ENCODE measurements at places on chromosomes 4 and X.
A peak's percentile ranks its signal among the peaks of the same experiment; 100 is the strongest.

DNA sequence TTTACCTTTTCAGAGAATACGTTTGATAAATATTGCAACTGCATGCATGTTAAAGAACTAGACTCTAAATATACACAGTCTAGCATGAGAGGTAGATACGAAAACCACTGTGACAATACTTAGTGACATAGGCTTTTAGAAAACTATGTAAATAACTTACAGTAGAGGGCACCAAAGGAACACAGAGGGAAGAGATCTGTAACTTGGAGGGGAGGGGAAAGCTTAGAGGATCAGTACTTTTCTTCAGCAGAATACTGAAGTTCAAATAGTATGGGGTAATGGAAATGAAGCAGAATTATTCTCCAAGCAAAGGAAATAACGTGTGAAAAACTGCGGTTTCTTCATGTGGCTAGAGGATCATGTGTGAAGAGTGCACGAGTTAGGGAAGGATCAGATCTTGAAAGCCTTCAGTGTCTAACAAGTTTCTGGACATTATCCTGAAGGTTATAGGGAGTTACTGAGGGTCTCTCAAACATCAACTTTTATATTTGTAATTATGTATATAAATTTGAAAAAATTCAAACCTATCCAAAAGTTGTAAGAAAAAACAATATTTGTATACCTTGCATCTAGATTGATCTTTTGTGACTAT, 264.3 kb downstream of the NPFFR2 start:
- peak; percentile 10 for DNase-seq

GRCh38 chr4:162154862-162155540, 8.8 kb downstream of the FSTL5 start:
- DNase-seq = no peak

- no peak for DNase-seq
Measured at GRCh38 chr4:76894537-76895255, 3.2 kb downstream of the SOWAHB start.

GRCh38 chr4:150888217-150888616, 126.9 kb downstream of the LRBA start:
- no peak for DNase-seq

- no peak for DNase-seq
Measured at GRCh38 chr4:53592686-53593501, 1.6 kb upstream of the LNX1 start.

GRCh38 chrX:131955099-131955777, 67.9 kb upstream of the STK26 start:
- no peak for DNase-seq

GRCh38 chr4:67575232-67576058, 16.9 kb downstream of the STAP1 start:
- DNase-seq = no peak

DNA sequence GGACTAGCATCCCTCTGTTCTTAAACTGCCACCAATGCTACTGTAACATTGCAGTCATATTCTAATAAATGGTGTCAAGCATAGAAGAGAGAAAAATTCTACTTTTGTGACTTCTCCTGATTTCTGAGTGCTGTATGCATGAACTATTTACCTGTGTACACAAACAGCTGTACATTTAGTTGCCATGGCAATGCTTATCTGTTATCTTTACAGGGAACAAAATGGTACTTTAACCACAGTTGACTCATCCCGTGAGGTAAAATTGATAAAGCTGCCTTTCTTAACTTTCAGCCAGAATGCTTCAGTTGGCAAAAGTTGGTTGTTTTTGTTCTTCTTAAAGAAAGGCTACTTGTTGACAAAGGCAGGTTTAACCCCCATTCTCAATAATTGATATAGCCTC, 587.5 kb upstream of the MAGEB2 start:
- DNase-seq = no peak

GRCh38 chrX:37424000-37424429, 74.9 kb downstream of the PRRG1 start:
- DNase-seq = no peak

DNA sequence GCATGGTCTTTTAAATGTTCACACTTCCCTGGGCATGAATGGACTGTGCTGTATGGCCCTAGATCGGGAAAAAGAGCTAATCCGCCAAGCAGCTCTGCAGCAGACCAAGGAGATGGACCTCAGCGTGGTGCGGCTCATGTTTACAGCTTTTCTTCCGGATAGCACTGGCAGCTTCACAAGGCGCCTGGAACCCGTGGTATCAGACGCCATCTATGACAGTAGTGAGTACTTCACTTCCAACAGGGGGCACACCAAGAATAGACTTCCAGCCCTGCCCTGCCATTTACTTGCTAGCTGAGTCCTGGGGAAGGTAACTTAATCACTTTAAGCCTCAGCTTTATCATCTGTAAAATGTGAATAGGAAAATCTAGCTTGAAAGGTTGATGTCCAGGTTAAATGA, 77.7 kb downstream of the NFKB1 start:
- no peak for DNase-seq

DNA sequence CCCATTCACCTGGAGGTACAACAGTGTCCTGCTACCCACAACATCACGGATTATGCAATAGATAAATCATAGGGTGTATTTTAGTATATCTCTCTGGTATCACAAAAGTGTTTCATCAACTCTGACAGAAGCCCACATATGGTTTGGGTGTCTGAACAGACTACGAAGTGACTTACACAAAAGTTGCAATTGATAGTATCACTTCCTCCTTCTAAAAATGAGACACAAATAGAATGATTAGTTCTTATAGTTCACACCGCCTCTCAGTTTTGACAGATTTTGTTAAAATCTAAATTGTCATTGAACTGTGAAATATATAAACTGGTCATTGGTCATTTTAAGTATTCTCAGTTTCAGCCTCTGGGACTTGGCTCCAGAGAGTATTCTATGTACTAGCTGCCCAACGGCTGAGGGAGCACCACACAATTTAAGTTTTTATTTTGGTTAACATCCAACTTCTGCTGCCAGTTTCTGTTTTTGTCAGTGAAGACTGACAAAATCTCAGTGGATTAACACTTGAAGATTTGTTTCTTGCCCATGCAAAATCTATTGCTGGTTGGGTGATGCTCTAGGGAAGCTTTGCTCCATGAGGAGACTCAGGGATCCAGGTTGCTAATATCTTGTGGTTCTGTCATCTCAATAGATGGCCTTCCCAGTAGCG, 113.8 kb upstream of the PUDP start:
- DNase-seq = no peak

DNA sequence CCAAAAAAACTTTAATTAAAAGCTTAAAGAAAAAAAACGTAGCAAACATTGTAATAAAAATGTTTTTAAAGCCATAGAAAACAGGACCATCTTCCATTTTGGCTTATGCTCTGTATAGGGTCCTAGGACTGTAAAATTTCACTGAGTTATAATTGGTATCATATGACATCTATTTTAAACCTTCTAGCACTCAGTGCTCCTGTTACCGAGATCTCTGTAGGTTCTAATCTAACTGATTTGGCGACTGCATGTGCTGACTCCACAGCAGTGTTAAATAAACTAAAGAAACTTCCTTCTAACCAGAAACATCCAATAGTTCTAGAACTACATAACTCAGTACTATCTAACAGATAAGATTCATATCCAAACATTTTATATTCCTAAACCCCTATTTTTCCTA, at the start of gene ASB11:
Gene ASB11 (minus strand): TSS at position 132 of the 400 bp plus-strand sequence. CDS start 35 bp downstream, at position 97.
- no peak for DNase-seq

DNA sequence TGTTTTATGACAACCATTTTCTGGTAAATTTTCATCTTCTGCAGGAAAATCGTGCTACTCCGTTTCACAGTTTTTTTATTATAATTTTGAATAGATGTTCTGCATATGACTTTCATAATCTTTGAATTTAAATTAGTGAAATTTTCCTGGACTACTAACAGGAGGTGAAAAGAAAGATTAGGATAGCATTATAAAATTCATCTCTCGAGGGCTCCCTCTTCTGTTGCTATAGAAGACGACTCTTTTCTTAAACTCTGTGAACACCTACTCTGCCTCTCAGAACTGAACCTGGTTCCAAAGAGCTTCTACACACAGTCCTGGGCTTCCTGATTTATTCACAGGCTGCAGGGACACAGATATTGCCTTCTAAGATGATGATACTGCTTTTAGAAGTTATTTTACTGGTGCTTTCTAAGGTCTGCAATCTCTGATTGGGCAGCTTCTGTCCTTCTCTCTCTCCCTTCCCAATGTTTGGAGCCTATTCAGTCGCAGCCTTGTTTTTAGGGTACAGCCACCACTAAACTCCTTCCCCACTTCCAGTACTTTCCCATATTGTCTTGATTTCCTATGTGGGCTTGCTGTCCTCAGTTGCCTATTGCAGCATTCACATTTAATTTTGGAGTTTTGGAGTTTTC, 10.1 kb upstream of the SAP30 start:
- no peak for DNase-seq

- DNase-seq = peak; percentile 0
Measured at GRCh38 chrX:78455901-78456300, 128.5 kb upstream of the CYSLTR1 start.

GRCh38 chrX:115192244-115192700, 3.1 kb downstream of the RBMXL3 start:
- DNase-seq = no peak

DNA sequence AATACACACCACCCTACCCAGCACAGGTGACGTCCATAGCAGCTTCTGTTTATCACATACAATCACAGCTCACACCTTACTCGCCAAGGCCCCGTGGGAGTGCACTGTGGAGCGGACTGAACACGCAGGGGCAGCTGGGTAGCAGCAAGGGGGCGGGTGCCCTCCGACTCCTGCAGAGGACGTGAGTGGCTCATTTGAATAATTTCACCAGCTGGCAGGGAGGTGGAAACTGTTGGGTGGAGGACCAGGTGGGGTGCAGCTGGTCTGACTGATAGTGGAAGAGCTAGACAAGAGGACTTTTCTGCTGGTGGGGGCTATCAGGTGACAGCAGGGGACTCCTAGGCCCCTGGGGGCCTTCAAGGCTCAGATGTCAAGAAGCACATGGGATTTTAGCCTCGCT, 16.3 kb downstream of the MAN2B2 start:
- no peak for DNase-seq

GRCh38 chrX:23515028-23515427, 152.3 kb upstream of the PRDX4 start:
- no peak for DNase-seq

- DNase-seq = no peak
Measured at GRCh38 chrX:63475200-63475599, 124.1 kb upstream of the SPIN4 start.

DNA sequence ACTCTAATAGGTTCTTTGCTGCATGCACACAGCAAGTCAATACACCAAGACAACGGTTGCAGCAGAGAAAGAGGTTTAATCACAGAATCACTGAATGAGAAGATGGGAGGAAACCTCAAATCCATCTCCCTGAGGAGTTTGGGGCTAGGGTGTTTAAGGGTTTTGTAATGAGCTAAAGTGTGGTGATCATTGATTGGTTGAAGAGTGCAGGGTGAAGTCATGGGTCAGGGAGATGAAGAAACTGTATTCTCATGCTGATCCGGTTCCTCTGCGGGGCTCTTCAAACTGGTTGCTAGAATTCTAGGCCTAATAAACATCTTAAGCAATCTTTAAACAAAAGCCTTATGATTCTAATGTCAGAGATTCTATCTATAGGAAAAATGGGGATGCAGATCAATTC, 432.5 kb upstream of the FAM47C start:
- no peak for DNase-seq

GRCh38 chr4:155573126-155573525, 93.5 kb upstream of the GUCY1A1 start:
- DNase-seq = no peak

DNA sequence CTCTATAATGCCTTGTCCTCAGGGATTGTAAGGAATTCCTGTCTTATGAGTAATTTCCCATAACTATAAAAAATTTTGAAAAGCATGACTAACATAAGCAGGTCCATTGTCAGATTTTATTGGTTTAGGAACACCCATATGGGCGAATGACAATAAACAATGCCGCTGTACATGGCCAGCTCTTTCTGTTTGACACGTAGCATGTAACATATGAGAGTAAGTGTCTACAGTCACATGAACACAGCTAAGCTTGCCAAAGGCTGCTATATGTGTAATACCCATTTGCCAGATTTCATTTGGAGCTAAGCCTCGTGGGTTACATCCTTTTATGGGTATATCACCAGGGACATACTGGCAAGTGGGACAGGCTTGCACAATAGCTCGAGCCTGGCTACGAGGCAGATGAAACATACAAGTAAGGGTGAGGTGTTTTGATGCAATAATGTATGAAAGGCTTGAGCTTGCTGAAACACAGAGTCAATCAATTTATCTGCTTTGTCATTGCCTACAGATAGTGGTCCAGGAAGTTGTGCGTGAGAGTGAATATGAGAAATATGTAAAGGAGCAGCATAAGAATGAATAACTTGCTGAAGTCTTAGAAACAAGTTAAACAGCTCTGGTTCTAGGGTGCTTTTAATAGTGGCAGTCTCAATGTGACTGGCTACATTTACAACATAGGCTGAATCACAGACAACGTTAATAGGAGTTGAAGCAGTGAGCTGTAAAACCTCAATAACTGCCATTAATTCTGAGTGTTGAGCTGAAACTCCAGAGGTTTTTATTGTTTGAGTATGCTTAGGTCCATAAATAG, 67.4 kb upstream of the UGT2B10 start:
- DNase-seq = no peak

DNA sequence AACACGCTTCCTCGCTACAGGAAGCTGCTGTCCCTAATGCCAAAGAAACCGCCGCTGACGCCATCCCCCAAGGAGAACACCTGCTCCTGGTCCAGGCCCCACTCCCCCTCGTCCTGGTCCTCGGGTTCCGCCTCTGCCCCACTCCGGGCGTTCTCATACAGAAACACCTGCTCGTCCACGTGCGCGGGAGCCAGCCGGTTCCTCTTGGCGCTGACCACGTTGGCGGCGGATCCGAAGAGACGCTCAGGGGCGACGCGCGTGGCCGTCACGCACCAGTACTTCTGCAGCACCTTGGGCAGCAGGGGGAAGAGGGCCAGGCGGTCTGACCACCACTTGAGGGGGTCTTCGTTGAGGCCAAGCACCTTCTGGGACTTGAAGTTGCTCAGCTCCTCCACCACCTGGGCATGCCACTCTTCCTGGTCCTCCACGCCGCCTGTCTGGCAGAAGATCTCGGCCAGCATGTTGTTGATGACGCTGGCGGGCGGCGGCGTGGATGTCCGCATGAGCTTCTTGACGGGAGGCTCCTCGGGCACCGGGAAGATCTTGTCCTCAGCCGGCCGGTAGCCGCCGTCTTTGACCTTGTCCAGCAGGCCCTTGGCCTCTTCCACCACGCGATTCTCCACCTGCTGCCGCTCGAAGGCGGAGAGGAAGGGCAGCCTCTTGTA, 12.0 kb downstream of the DHRSX start:
- DNase-seq = no peak

DNA sequence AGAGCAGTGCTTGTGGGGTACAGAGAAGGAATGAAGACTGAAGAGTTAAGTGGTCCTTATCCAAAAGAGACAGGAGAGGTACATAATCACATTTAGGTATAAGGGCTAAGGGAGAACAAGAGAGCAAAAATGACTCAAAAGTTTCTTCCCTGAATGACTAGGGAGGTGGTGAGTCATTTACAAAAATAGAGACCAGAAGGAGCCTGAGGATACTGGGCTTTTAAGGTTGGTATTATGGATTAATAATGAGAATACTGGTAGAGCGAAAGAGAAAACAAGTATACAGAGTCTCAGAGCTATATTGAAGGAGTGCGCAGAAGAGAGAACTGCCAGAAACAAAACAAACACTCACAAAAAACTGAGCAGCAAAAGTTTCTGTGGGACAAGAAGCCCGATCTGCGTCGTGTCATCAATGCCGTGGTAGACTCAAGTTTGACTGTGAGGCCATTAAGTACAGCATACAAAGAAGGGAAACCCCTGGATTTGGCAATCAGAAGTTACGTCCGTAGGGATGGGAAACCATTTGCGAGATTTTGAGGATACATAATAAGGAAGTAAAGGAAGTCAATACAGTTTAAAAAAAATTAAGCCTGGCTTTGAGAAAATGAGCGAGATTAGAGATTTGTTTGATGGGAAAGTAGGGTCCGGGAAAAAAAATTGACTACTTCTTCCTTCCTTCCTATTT, 129.1 kb upstream of the STIM2 start:
- no peak for DNase-seq
